ENCODE measurements at places on chromosomes 11 and 22.

DNA sequence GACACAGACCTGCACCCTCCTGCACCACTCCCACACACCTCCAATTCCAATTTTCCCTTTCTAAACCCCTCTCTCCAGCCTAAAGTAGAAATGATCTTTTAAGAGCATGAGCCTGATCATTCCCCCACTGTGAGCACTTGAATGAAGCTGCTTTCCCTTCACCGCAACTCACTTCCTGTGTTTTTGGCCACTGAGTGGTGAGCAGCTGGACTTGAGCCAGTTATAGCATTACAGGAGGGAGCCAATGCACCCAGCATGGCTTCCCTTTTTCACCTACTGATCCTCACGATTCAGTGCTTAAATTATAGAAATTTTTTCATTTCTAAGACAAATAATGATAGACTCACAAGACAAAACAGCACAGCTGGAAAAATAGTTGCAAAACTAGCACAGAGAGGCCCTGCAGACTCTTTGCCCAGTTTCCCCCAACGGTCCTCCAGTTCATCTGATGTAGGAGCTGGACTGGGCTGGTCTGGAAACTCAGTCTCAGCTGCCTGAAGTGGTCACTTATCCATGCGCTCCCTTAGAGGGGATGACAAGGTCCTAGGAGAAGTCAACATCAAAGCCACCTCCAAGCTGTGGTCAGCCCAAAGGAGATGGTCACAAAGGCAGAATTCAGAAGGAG is 9.7 kb upstream of the APOL4 start:
- no peak for DNase-seq

DNA sequence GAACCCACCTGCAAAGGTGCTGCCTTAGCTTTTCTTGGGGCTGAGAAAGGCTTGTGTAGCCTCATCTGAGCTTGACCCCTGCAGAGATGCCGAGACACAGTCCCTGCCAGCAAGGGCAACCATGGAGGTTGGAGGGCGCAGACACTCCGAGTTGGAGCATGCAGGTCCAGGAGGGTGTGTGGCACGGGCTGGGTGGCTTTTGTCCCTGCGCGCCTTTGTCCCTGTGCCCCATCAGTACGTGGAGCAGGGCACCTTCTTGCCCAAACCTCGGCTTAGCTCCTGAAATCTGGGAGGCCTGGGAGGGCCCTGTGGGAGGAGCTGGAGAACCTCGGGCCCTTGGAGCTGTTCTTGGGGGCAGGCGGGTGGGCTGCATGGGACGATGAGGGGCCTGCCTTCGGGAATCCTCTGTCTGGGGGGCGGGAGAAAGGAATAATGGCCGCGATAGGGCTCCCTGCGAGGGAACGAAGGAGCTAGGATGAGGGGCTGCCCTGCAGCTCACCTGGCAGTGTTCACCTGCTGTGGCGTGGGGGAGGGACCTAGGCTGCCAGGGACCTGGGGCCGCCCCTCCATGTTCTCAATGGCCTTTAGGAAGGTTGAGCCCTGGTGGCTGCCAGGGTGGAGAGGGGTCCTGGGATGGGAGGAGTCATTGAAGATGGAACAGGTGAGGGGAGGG is 3.4 kb downstream of the BRSK2 start:
- DNase-seq: peak; percentile 12

- DNase-seq: no peak
These were observed 10.4 kb downstream of the AP1B1 start for GRCh38 chr22:29377979-29378378.

- DNase-seq: no peak
These were observed 22.6 kb upstream of the APLP2 start for GRCh38 chr11:130047141-130047540.

GRCh38 chr11:61980783-61981541 is 13.5 kb upstream of the FTH1 start:
- no peak for DNase-seq

GRCh38 chr11:113046866-113047265 is 85.6 kb downstream of the NCAM1 start:
- no peak for DNase-seq

GRCh38 chr11:57874981-57875380 is 113.4 kb downstream of the CTNND1 start:
- no peak for DNase-seq

GRCh38 chr11:92962446-92962845 is 7.0 kb upstream of the MTNR1B start:
- no peak for DNase-seq

DNA sequence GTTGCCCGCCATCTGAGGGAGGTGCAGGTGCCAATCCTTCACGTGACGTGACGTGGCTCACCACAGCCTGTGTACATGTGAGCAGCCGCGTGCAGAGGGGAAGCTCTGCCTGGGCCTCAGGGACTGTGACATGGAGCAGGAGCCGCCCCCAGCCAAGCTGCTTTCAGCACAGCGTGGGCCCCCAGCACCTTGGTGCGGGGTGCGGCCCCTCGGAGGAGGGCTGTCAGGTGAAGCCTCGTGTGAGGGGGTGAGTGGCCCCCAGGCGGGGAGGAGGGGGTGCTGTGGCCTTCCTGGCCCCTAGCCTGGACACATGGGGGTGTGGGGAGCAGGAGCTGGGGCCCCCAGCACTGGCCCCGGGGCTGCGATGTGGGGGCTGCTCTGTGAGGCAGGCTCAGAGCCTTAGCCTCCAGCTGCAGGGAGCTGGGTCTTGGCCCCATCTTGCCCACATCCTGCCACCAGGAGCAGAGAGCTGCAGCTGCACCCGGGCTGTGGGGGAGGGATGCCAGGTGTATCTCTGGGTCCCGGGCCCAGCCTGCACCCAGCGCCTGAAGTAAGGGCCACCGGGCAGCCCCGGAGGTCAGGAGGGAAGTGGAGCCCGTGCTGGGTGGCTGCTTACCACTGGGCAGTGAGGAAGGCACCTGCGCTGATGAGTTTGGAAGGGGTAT is at the start of gene ADORA2A:
TSS of gene ADORA2A (plus strand) at position 100 of the 665 bp plus-strand sequence. CDS start 5,806 bp downstream, outside the sequence.
- no peak for DNase-seq

DNA sequence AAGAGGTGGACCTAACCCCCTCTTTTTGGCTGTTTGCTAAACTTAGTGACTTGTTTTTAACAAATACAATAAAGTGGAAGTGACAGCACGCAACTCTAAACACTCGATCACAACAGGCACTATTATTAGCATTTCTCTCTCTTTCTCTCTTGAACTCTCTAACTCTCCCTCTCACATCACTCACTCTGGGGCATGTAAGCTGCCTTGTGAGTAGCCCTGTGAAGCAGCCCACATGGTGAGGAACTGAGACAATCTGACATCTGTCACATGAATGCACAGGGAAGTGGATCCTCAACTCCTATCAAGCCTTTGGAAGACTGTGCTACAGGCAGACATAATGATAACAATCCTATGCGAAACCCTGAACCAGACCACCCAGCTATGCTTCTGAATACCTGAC is 609.0 kb upstream of the CNTN5 start:
- no peak for DNase-seq

- no peak for DNase-seq
These were observed 78.5 kb downstream of the PLEKHA7 start for GRCh38 chr11:16935518-16936302.

- peak; percentile 88 for DNase-seq
These were observed 79.8 kb upstream of the NCAM1 start for GRCh38 chr11:112881461-112881860.

GRCh38 chr11:129314371-129314770 is 61.3 kb upstream of the BARX2 start:
- no peak for DNase-seq

DNA sequence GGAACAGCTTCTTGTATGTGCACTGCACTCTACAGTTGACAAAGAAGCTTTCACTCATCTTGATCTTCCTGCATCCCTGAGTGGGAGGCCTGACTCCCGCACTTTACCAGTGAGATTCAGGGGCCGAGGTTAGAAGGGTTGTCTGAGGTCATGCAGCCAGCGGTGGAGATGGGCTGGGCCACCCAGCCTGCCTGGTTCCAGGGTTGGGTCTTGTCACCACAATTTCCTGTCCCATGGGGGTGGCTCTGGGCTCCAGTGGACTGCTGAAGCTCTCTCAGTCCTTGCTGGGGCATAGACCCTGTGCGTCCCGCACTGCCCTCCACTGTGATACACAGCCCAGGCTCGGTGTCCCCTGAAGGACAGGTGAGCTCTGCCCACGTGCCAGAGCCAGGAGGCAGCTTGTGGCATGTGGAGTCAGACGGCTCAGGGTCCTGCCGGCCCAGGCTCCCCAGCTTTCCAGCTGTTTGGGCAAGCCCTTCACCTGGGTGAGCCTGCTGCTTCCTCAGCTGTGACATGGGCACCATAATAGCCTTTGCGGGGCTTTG is 6.9 kb upstream of the MYO7A start:
- DNase-seq: no peak

DNA sequence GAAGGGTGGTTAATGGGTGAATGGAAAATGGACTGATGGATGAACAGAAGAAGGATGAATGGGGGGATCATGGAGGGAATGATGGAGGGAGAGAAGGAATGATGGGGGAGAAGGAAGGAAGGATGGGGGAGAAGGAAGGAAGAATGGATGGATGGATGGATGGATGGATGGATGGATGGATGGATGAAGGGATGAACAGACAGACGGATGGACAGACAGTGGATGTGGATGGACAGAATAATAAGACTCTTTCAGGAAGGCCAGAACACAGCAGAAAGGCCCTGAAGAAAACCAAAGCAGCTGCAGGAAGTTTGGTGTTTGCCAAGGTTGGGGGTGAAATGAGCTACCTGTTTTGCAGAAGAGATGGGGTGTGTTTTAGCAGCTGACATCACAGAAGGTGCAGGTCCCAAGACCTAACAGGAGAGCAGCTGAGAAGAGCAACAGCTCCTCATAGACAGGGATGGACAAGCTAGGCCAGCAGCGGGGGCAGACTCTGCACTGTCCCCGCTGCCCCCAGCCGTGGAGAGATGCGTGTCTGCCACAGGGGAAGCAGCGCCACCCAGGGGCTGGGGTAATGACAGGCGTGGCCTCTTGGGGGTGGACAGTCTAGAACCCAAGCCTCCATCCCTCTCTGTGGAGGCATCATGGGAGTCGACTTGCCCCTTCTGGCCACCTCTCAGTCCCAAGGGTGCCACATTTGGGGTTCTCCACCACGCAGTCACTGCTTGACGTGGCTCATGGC is 17.9 kb downstream of the C1QTNF6 start:
- DNase-seq: no peak

DNA sequence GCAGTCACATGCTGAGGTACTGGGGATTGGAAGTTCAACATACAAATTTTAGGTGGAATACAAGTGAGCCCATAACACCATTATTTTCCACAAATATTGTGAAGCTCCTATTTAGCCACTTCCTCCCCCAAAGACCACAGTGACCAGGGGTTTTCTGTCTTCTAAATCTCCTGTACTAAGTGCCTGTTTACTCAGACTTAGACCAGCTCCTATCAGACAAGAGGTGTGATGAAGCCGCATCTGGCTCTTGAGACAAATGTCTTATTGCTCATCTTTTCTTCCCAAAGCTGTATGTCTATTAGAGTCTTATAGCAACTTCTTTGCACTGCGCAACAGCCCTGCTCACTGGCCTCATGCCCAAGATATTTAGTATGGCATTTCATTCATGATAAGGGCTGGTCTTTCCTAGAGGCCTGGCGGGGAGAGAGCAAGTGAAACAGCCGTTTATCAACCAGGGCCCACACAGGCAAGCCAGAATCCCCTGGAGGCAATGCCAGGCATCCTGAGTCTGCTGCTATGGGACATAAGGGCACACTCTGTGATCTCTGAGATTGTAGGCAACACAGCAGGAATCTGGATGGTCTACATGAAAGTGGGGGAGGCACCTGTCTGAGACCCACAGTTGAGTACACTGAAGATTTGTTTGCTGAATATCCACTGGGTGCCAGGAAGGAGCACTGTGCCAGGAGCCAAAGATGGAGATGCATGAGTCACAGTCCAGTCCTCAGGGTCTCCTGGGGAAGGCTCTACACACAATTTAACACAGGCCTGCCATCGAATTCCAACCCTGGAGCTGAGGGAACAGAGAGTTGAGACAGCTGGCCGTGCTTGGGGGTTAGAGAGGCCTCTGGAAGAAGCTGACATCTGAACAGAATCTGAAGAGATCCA is 78.5 kb upstream of the NCAM1 start:
- no peak for DNase-seq

DNA sequence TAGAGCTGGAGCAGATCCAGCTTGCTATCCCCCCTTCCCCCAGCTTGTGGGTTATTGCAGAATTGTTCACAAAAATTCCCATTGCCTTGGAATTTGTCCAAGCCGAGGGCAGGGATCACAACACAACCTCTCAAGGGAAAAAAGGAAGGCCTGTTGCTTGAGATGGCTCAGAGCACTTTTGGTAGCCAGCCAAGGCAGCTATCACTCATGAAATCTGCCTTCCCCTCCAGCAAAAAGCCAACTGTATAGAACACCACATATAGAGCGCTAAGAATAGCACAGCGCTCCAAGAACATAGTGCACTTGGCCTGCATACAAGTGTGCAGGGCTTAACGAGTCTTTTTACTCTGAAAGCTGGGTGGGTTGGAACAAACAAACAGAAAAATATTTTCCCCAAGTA is 46.2 kb downstream of the FAM83F start:
- DNase-seq: peak; percentile 89

DNA sequence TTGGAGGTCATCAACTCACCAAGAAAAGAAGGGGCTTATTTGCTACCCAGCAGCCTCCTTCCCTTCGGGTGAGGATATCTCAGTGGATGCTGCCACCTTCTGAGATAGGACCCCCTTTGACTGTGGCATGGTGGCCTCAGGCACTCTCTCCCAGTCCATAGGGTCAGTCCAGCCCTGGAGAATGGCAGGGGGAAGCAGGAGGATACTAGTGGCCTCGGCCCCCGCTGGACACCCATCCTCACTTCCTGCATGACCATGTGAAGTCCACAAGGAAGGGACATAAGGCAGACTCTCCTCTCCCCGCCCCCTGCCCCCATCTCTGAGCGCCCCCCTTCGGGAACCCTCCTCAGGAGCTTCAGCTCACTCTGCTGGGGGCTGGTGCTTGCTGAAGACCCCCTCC is 24.4 kb downstream of the TPBGL start:
- DNase-seq: no peak

DNA sequence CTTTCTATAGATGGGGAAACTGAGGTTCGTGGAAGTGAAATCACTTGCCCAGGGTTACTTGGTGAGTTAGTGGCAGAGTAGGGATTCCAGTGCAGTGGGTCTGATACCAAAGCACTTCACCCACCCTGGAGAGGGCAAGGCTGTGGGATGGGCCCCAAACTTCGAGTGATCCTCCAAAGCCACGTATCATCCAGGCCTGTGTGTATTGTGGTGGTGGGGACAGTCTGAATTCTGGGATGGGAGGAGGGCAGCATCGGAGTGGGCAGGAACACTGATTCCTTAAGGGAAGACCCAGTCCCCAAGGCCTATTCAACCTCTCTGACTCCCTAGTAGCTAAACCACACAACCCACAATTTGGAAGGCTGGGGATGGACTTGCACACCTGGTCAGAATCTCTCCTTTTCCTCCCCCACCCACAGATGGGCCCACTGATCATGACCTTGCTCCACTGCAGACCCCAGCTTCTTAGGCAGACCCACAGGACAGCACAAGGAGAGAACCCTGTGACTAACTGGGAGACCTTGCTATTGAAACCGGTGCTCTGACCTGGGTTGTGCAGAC is 11.5 kb downstream of the TMPRSS13 start:
- no peak for DNase-seq
